RPMI7951 (cell line): ENCODE measurements at places on chromosomes 3 and 15. TPM values are rescaled to one million over a fixed set of nuclear protein-coding genes. Genes with fewer than 3 reads are reported as not detected.

DNA sequence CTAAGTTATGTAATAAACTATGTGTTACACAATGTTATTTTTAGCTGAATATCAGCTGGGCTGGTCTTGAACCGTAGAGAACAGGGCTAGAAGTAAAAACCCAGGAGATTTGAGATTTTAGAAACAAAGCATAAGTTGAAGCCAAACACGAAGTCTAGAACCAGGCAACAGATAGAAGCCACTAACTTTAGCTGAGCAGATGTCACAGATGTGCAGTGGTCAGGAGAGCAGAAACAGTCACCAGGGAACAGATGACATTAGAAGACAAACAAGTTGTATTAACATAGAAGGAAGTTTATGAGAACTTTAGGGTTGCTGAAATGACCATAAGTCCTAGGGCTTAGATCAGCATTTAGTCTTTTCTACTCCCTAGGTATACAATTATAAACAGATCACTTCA, 731.0 kb downstream of the ZNF385D start:
- DNase-seq, result no peak

DNA sequence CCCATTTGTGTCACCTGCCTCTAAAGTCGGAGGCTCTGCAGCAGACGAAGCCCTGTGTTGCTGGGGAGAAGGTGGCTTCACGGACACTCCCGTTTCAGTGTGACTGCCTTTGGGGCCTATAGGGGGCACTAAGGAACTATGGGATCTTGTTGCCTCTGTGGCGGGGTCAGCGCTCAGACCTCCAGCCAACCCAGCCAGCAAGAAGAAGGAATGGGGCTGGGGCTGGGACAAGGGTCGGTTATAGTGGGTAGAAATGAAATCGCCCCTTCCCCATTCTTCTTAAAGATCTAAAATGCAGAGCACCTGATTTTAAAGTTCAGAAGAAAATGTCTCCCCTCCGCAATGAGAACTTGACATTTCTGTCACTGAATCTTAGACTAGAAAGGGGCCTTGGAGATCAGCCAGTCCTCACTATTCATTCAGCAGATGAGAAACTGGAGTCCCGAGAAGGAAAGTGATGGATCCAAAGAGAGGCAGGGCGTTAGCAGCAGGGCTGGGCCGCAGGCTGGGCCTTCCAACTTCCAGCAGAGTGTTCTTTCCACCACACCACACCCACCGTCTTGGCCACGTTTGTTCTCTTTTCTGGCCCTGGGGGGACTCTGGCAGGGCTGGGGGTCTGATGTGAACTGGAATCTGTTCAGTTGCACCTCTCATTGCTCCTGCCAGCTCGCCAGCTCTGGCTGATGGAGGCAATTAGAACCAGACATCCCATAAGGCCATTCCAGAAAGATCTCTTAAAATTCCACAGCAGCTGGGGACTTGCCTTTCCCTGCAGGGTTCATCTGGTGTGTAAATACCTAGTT, 195.4 kb downstream of the OPA1 start:
- peak; percentile 62 for DNase-seq

DNA sequence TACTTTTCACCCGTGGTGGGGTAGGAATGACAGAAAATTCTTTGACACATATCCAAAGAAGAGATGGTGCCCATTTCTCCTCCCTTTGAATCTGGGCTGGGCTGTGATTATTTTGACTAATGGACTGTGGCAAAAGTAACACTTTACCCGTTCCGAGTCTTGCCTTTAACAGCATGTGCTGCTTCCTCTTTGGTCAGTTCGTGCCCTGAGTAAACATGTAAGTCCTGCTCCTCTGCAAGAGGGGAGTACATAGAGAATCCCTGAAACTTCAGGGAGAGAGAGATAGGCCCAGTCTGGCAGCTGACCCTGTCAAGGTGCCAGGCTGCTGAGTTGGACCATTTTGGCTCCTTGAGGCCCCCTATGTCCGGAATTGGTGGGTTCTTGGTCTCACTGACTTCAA, 243.1 kb downstream of the EPHB1 start:
- DNase-seq, result no peak

GRCh38 chr3:73835945-73836344, 211.2 kb upstream of the PDZRN3 start:
- DNase-seq, result no peak

DNA sequence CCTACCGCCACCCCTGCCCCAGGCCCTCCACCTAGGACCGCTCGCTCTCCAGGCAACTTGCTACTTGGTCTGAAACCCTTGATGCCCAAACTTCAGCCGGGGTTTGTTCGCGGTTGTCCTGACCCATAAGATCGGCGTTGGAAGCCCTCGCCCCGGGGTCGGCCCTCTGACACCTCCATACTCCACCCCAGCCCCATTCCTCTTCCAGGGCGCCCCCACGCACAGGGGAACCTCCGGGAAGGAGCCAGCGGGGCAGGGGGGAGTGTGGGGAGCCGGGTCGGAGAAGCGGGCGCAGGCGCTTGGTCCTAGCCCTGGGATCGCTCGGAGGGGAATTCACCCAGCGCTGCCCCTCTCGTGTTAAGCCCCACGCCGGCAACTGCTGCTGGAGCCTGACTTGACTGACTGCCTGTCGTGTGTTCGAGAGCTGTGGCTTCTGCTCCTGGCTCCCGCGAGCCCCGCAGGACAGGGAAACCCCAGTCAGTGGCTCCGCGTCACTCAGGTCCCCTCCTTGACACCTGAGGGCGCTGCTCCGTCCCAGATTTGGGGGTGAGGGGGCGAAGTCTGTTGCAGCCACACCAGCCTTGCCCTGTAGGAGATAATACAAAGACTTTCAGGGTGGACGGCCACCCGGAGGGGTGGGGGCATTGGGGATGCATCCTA, 675 bp downstream of the RYR3 start:
- DNase-seq, result no peak

DNA sequence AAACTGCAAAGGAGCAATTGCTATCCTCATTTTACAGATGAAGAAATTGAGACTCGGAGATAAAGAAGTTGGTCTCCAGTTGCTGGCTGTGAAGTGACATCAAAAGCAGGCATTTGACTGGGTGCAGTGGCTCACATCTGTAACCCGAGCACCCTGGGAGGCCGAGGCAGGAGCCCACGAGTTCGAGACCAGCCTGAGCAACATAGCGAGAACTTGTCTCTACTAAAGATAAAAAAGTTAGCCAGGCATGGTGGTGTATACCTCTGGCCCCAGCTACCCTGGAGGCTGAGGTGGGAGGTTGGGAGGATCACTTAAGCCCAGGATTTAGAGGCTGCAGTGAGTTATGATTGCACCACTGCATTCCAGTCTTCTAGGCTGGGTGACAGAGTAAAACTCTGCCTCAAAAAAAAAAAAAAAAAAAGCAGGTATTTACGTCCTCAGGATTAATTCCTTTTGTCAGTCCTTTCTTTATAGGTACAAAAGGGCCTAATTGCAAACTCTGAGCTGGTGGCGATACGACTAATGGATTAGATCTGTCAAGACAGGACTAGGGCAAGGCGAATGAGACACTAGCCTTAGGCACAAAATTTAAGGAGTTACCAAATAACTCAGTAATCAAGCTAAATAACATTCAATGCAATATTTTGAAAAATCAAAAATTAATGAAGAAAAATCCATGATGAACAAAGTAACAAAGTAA, 5.9 kb upstream of the DNASE1L3 start:
- no peak for DNase-seq

DNA sequence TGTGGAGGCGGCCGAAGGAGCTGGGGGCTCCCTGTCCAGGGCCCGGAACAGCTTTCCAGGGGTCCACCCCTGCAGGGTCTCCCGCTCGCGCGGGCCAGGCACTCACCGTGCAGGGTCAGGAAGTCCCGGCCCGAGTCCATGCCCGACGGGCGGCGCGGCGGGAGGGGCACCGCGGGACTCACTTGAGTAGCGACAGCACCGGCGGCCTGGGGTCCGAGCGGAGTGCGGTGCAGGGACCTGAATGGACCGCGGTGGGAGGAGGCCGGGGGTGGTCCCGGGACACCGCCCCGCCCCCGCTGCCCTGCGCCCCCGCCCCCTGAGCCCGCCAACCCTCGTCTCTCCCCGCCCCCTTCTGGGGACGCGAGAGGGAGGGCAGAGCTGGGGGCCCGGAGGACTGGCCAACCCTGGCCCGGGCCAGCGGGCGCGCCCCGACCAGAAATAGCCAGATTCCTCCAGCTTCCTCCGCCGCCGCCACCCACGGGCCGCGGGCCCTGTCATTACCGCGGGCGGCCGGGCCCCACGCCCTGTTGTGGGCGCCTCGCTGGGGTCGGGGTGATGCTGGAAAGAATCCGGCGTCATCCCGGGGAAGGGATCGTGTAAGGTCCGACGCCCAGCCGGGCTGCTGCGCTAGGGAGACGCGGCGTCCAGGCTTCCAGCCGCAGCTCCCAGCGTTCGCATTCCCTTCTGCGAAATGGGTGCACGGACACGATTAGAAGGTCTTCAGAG, at the start of gene PLCD1:
Gene PLCD1 (minus strand): TSS at position 243 of the 726 bp plus-strand sequence. CDS start 103 bp downstream, at position 140.
- DNase-seq, result peak; percentile 56

GRCh38 chr3:52056521-52056967, at the start of gene DUSP7:
Gene DUSP7 (minus strand): TSS chr3:52056571. CDS start chr3:52056366, 205 bp downstream.
- DNase-seq, result peak; percentile 78

DNA sequence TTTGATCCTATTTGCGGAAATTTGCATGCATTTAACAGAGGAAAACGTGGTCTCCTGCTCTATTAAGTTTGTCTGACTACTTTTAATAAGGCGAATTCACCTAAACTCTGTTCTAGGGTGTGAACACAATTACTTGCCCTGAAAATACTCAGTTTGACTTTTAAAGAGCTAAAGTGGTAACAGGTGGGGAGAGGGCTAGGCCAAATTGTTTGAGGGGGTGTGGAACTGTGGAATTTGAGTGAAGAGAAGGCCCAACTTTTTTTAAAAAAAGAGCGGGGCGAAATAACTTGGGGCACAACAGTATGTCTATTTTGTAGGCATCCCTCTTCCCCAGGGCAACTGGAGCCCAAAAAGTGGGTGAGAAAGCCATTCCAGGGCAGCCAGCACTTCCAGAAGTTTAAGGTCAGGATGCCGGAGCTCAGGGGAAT, 580 bp upstream of the FXR1 start:
- no peak for DNase-seq

GRCh38 chr3:13307041-13307440, 113.1 kb downstream of the NUP210 start:
- no peak for DNase-seq

GRCh38 chr15:76162784-76163456, 103.1 kb downstream of the TMEM266 start:
- DNase-seq, result no peak

DNA sequence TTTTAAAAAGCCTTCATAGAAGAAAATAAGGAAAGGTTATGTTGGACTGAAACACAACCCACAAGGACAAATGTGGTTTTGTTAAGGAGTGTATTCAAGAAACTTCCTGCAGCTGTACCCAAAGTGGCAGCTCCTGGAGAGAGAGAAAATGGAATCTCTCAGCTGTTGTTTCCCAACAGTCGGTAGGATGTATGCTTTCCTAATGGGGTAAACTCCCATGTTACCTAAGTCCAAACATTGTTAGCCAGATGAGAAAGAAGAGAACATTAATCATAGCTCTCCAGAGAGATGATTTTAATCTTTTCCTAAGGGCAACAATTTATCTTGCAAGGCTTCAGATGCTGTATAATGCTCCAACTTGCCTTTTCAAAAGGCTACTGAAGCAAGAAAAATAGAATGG, 22.6 kb upstream of the TEX9 start:
- DNase-seq, result peak; percentile 42

GRCh38 chr15:73367624-73368300, 996 bp downstream of the HCN4 start:
- no peak for DNase-seq

GRCh38 chr3:134366221-134366927, 7.9 kb downstream of the AMOTL2 start:
- no peak for DNase-seq

GRCh38 chr15:41969851-41970431, 2.4 kb downstream of the EHD4 start:
- DNase-seq, result peak; percentile 89

- no peak for DNase-seq
Measured at GRCh38 chr3:127162947-127163645, 29.8 kb upstream of the PRR23E start.

DNA sequence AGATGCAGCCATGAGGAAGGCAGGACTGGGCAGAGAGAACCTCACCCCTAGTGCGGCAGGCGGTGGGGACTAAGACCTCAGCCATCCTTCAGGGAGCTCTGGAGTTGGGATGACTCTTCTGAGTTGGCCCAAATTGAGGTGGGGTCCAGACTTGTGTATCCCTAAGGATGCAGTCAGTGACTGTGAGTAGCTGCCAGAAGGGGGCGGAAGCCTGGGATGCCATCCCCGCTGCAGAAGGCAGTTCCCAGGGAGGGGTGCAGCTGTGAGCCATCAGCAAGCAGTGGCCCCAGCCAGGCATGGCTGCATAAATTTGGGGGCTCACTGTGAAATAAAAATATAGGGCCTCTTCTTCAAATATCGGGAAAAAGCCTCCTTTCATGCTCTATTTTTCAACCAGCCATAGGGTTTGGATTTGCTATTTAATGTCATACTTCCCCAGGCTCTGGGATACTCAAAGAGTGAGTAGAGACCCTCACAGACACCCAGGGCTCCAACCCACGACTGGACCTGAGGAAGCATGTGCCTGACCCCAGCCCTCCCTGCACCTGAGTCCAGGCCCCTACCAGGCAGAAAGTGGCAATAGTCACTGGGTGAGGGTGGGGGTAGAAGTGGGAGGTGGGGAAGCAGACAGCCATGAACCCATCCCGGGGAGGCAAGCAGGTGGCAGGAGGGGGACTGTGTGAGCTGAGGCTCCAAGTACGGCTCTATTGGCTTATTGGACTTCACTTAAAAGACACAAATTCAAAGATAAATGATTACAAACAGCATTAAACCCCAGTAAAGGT, 30.5 kb downstream of the GRK7 start:
- DNase-seq, result no peak

GRCh38 chr3:42473083-42473932, 29.1 kb upstream of the VIPR1 start:
- DNase-seq, result peak; percentile 100

- DNase-seq, result peak; percentile 53
Measured at GRCh38 chr3:119293105-119293870, 895 bp upstream of the ARHGAP31 start.

DNA sequence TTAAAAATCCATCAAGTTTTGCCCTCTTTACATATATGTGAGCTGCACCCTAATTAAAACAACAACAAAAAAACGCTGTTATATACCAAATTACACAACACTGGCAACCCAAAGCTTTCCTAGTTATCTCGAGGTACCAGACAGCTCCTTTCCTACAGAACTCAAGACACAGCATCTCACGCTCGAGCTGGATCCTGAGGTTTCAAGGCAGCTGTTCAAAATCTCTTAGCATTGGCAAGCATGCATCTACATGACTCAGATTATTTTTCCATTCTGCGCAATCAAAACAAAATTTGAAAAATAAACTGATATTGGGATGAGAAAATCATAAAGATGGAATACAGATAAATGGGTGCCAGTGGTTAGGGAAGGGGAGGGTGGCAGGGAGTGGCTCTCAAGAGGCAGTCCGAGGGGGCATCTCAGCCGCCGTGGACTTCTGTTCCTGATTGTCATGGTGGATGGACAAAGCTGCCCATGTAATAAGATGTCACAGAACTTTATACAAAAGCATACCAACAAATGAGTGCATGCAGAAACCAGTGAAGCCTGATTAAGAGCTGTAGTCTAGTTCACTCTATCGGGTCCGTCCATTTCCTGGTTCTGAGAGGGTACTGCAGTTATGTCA, 91.5 kb downstream of the ADAMTS17 start:
- no peak for DNase-seq

PYGO1 gene
- total RNA-seq, result 9.7 and 11.3 TPM in 2 replicates

UROC1 gene
- not detected in 2 replicates for total RNA-seq

IQCH gene
- total RNA-seq, result 7.0 and 11.5 TPM in 2 replicates

SKOR1 gene
- total RNA-seq, result not detected in 2 replicates

WDR72 gene
- total RNA-seq, result 0.39 TPM in 1 of 2 replicates, not detected in the other

SERINC4 gene
- not detected in 2 replicates for total RNA-seq

PRTG gene
- 3.8 and 13.3 TPM in 2 replicates for total RNA-seq
